ENCODE measurements at places on chromosomes 11 and 22.
A peak's percentile ranks its signal among the peaks of the same experiment; 100 is the strongest.

GRCh38 chr11:66843776-66844495 lies 695 bp downstream of the RCE1 start:
- DNase-seq, result no peak

DNA sequence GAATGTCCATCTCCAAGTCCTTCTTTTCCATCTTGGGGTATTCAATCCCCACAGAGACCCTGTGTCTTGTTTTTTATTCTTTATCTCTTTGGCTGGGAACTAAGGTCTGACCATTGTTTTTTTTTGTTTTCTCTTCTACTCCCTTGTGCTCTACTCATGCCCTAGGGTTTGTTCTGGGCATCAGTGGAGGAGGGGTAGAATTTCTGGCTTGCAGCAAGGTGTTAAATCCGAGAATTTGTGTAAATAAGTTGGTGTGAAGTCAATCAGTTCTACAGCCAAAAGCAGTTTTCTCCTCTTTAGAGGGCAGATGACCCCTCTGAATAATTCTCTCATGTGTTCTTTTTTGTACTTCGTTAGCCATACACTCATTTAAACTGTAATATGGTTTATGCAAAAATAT lies 10.7 kb downstream of the CECR2 start:
- DNase-seq, result no peak

DNA sequence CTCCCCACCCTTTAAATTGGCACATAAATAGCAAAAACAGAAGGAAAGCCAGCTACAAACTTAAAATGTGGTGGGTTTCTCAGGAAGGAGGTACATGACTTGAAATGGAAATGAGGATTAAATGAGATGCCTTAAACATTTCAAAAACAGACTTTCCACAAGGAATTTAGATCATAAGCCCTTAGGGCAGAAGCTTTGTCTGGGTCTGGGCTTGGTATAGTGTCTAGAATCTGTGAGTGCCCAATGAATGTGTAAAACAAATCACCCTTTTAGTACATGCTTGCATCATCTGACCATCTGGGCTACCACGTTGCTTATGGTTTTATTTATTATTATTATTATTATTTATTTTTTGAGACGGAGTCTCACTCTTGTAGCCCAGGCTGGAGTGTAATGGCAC lies 37.1 kb upstream of the CREB3L1 start:
- no peak for DNase-seq

DNA sequence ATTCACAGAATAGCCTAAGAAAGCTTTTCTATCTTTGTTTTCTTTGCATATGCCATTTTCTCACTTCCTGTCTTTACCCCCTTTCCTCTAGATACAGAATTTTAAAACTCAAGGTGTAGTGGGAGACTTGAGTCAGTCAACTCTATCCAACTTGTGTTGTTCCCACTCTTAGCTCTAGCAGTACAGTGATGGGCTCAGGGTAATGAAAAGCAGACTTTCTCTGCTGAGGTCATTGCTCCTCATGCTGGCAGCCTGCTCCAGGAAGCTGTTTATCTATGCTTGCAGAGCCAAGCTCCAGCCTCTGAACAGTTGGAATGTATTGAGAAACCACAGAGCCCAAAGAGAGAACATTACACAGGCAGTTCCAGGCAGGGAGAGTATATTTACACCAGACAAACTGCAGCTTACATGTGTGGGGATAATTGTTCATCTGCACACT lies 68.1 kb downstream of the CSTPP1 start:
- no peak for DNase-seq

GRCh38 chr11:1810761-1811160 lies 24.0 kb upstream of the SYT8 start:
- DNase-seq, result no peak

GRCh38 chr11:39174965-39175364 lies 2284.5 kb downstream of the LRRC4C start:
- DNase-seq, result no peak

DNA sequence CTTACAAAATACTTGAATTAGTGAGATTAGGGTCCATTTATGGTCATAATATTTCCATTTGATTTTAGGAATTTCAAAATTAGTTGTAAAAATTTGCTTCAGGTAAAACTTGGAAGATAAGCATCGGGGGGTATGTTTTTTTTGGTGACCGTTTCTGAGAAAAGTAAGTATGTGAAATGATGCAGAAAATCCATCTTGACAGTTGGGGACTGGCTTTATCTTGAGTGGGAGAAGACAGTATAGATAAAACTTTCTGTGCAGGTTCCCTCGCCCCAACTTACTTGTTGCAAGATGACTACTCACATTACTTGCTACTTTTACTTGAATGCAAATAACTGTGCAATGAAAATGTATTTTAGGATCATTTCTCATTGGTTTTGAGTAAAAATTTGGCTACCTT lies 49.5 kb downstream of the DNAJC24 start:
- DNase-seq, result no peak

DNA sequence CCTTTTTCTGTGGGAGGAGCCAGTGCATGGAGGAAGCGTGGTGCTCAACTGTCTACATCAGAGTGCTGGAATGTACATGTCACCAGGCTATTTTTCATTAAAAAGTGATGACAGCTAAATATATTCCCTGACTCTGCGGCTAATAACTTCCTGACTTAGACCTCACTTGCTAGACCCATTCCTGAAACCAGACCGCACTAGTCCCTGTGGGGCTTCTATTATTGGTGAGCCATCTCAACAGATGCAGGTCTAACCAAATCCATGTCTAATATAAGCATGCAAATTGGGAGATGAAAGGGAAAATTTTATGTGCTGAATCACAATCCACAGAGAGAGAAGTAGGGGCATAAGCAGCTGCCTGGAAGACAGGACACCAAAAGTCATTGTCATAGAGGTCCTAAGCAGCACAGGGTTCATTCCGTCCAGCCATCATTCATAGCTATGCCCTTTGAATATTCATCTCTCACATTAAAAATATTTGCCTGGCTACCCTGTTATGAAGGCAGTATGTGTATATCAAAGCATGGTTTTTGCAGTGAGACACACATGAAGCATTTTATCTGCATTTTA lies 110.9 kb upstream of the BLID start:
- DNase-seq, result no peak

GRCh38 chr11:26025676-26026075 lies 306.3 kb upstream of the ANO3 start:
- DNase-seq, result no peak

- no peak for DNase-seq
Measured at GRCh38 chr11:133995066-133995465, 38.3 kb upstream of the IGSF9B start.

- no peak for DNase-seq
Measured at GRCh38 chr11:94880216-94880615, 93.1 kb downstream of the CWC15 start.

DNA sequence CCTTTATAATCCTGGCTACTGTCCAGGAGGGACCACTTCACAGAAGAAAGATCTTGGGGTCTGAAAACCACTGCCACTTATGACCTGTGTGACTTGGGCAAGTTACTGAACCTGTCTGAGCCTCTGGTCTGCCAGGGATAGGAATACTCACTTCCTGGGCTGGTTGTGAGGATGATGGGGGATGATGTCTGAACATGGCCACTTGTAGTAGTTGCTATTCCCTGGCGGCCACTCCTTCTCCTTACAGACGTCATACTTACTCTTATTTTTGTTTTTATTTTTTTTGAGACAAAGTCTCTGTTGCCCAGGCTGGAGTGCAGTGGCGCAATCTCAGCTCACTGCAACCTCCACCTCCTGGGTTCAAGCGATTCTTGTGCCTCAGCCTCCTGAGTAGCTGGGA lies 26.1 kb downstream of the CD82 start:
- DNase-seq, result no peak

DNA sequence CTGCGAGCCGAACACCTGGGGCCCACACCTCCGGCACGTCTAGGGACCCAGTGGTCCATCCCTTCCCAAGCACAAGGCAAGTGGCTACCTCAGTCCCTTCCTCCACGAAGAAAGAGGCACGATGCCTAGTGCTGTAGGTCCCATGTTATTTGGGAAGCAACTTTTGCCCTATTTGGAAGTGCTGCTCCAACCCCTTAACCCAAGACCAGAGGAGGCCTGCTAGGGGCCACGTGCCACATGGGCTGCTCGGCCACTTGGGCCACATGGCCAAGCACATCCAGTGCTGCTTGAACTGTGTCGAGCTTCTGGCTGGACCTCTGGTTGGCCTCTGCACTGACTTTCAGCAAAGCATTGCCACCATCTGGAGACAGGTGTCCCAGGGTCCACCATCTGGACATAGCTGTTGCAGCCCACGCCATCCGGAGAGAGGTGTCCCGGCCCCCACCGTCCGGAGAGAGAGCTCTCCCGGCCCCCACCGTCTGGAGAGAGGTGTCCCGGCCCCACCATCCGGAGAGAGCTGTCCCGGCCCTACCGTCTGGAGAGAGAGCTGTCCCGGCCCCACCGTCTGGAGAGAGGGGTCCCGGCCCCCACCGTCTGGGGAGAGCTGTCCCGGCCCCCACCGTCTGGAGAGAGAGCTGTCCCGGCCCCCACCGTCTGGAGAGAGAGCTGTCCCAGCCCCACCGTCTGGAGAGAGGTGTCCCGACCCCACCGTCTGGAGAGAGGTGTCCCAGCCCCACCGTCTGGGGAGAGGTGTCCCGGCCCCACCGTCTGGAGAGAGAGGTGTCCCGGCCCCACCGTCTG lies 6.5 kb upstream of the B4GALNT4 start:
- no peak for DNase-seq

GRCh38 chr11:27394781-27395228 lies 31.8 kb upstream of the CCDC34 start:
- DNase-seq, result no peak

DNA sequence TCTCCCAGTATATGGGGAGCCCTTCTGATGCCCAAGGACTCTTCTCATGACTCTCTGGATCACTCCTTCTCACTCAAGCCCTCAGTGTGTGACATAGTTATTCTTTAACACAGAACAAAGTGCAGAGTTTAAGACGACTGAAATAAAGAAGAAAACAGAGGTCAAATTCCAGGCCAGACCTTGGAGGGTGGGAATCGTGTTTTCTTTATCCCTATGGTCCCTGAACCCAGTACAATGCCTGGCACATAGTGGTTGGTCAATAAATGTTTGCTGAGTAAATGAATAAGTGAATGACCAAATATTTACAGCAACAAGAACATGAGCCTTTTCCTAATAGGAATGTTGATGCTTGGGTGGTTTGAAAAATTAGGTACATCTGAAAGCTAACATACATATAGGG lies 28.8 kb downstream of the VSTM5 start:
- DNase-seq, result no peak

- DNase-seq, result no peak
Measured at GRCh38 chr22:22865311-22866072, 22.1 kb upstream of the IGLL5 start.

GRCh38 chr11:117197006-117197405 lies 2.2 kb upstream of the TAGLN start:
- no peak for DNase-seq

- DNase-seq, result no peak
Measured at GRCh38 chr11:8917157-8917825, 6.3 kb downstream of the AKIP1 start.

GRCh38 chr22:44218071-44218470 lies 37.3 kb downstream of the PARVG start:
- DNase-seq, result no peak

DNA sequence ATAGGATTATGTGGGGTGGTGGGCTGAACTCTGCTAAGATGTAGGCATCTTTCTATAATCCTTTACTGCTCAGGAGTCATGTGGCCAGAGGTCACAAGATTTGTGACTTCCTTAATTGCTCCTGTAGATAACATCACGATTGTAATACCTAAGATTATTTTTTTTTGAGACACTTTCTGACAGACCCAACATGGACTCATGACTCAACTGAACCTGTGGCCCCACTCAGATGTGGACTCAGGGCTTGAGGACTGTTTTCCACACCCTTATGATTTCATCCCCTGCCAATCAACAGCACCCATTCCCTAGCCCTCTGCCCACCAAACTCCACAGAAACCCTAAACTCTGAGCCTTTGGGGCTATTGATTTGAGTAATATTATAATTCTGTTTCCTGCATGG lies 35.6 kb upstream of the MMP7 start:
- DNase-seq, result no peak

GRCh38 chr11:105719073-105719822 lies 109.4 kb downstream of the GRIA4 start:
- no peak for DNase-seq

- DNase-seq, result no peak
Measured at GRCh38 chr11:126917531-126918204, 82.9 kb downstream of the KIRREL3 start.

DNA sequence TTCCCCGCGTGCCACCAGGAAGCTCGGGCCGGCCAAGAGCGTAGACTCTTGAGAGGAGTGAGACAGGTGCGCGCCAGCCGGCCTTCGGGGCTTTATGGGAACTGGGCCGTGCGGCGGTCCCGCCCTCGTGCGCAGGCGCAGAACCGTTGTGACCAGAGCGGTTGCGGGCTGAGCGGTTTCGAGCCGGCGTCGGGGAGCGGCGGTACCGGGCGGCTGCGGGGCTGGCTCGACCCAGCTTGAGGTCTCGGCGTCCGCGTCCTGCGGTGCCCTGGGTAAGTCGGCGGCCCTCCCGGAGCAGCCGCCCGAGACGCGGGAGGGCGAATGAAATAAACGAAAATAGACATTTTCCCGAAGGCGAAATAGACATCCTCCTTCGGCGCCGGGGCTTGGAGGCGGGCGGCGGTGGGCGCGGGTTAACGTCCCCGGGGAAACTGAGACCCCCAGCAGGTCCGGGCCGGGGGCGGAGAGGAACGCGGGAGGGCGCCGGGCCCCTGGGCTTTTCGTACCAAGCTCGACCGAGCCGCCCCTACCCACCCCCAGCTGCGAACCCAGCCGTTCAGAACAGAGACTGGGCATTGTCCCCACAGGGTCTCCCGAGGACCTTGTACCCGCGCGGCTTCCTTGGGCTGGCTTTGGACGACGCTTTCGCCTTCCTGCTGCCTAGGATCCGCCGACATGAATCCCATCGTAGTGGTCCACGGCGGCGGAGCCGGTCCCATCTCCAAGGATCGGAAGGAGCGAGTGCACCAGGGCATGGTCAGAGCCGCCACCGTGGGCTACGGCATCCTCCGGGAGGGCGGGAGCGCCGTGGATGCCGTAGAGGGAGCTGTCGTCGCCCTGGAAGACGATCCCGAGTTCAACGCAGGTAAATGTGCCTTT lies at the start of gene ASRGL1:
Gene ASRGL1, plus strand, starts transcription at position 146 of the 879 bp plus-strand sequence. Its CDS starts 530 bp downstream, at position 676.
- DNase-seq, result peak; percentile 65

GRCh38 chr11:26830218-26830617 lies 108.4 kb upstream of the SLC5A12 start:
- DNase-seq, result no peak

GRCh38 chr11:2103668-2104523 lies 35.3 kb downstream of the IGF2 start:
- no peak for DNase-seq

DNA sequence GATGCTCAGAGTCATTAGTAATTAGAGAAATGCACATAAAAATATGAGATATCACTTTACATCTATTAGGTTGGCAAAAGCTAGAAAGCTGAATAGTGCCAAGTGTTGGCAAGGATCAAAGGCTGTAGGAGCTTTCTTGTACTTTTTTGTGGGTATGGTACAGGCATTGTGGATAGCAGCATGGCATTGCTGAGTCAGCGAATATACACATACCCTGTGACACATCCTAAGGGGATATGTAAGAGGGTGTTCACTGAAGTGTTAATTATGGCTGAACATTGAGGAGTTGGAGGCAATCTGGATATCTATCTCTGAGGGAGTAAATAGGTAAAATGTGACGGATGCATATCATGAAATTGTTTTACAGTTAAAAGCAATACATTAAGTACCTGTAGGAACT lies 27.0 kb upstream of the IL18BP start:
- DNase-seq, result no peak

GRCh38 chr11:95884376-95884775 lies 39.5 kb downstream of the MTMR2 start:
- no peak for DNase-seq

Data from stimulated activated CD4-positive, alpha-beta T cell treated with anti-CD3 and anti-CD28 coated beads, TNF-alpha, amount 100 ng/mL, for 48 hours (primary cell).